ENCODE measurements at places on chromosomes 13 and 19.

DNA sequence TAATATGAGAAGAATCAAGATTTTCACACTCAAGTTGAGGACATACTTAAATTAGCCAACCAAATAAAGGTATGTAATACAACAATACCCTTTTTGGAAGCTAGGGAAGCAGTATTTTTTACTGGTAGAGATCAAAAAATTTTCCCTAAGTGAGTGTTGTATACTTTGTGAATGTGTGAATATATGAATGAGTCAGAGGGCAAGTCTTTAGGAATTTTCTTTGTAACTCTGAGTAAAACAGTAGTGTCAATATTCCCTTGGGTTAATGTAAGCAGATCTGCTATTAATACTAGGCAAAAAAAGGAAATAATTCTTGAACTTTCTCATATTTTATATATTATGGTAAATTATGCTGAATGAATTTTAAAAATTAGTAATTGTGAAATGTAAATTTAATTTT, 1161.8 kb upstream of the MIR17HG start:
- no peak for DNase-seq

- DNase-seq, result no peak
Measured at GRCh38 chr13:27276188-27276587, 5.6 kb downstream of the RASL11A start.

DNA sequence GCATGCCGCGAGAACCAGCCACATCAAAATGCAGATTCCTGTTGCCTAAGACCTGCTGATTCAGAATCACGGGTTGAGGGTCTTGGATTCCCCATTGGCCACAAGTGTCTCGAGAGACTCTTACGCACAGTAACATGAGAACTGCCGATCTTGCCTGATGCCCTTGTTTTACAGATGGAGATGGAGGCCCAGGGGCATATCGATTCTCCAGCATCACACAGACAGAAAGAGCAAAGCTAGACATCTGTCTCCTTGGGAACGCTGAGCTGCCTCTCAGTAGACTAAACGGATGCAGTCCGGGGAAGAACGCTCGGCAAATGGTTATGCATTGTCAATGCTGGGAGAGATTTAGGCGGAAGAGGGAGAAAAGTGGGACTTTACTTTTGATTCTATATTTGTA, 5.4 kb downstream of the NLRP12 start:
- DNase-seq, result no peak

GRCh38 chr19:52542984-52543664, 15.7 kb downstream of the ZNF808 start:
- DNase-seq, result no peak

GRCh38 chr19:15526408-15526807, 18.1 kb downstream of the CYP4F22 start:
- no peak for DNase-seq

DNA sequence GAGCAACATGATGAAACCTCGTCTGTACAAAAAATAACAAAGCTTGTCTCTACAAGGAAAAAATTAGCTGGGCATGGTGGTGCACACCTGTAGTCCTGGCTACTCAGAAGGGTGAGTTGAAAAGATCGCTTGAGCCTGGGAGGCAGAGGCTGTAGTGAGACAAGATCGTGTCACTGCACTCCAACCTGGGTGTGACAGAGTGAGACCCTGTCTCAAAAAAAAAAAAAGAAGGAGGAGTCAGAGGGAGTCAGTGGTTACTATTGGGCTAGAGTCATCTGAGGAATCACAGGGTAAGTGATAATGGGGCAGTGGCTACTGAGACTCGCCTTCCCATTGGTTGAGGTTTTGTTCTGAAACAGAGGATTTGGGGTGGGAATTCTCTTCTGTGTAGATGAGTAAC, 1.9 kb upstream of the GPI start:
- DNase-seq, result no peak

GRCh38 chr19:31504221-31504620, 155.0 kb upstream of the TSHZ3 start:
- no peak for DNase-seq

DNA sequence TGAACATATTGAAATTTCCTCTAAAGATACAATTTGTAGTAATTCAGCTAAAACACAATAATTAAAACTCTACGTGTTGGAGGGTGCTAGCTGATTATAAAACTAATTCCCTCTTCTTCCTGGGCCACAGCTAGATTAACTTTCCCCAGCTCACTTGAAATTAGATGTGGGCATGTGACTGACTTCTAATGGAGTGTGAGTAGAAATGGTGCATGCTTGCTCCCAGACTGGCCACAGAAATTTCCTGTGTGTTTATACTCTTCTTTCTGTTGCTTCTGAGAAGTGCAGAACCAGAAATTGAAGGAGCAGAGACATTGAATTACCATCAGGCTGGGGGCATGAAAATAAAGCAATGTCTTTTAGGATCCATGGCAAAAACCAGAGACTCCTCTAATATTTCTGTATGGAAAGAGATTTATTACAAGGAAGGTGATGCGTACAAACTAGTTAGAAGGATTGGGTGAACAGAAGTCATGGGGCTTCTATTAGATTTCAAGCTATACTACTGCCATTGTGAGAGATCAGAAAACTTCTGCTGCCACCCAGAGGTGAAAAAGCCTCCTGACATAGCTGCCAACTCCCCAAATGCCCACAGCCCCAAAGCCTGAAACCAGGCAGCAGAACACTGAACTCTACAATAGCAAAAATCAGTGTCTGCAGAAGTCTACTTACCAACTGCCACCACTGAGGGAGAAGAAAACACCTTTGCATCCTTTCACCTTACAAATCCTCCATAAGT, 379.2 kb upstream of the MIR17HG start:
- peak; percentile 2 for DNase-seq

- no peak for DNase-seq
Measured at GRCh38 chr19:23033721-23034120, 30.7 kb upstream of the ZNF728 start.

GRCh38 chr19:29090783-29091526, 122.0 kb downstream of the UQCRFS1 start:
- no peak for DNase-seq

GRCh38 chr13:43006893-43007631, 15.0 kb upstream of the EPSTI1 start:
- peak; percentile 89 for DNase-seq

DNA sequence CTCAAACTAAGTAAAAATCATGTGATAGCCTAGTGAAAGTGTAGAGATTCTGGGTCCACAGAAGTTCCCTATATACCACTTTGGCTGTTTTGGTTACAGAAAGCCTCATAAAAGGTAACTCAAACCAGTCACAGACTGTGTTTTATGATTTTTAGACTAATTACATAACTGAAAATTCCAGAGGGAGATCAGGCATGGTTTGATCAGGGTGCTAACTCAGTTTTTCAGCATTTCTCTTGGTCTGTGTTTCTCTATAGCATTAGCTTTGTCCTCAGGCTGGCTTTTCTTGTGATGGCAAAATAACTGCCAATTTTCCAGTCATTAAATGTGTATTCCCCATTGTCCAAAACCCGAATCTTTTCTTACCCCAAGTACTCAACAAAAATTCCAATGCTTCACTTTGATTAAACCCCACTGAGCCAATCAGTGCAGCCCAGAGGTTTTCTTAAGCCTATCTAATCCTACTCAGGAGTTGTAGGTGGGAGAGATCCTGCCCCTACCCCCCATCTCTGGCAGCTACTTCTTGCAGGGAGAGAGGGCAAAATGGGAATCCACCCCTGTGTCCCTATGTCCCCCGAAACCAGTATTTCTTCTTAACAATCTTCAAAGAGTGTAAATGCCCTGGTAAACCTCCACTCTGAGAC, 8.6 kb upstream of the FXYD3 start:
- DNase-seq, result no peak

GRCh38 chr19:58009666-58010301, 7.2 kb upstream of the ZNF606 start:
- peak; percentile 83 for DNase-seq

- no peak for DNase-seq
Measured at GRCh38 chr19:42488783-42489521, 39.3 kb downstream of the CEACAM1 start.

- peak; percentile 88 for DNase-seq
Measured at GRCh38 chr19:5308451-5309437, 31.9 kb downstream of the PTPRS start.

- DNase-seq, result no peak
Measured at GRCh38 chr13:109650861-109651260, 135.5 kb downstream of the IRS2 start.

DNA sequence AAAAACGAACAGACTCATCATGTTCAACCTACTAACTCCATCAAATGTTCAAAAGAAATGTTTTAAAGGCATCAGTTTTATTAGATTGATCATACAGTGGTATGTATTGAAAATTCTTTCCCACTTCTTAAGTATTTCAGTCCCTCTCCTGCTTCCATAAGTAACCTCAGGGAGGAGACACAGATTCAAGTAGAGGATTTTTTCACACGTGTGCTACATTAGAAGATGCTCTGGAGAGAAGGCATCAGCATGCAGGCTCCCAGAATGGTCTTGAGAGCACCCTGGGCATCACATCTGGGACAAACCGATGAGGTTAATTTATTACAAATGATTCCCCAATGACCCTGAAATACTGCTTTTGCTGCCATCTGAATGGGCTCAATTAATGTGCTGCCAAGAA, 3.6 kb downstream of the GPR12 start:
- DNase-seq, result no peak

DNA sequence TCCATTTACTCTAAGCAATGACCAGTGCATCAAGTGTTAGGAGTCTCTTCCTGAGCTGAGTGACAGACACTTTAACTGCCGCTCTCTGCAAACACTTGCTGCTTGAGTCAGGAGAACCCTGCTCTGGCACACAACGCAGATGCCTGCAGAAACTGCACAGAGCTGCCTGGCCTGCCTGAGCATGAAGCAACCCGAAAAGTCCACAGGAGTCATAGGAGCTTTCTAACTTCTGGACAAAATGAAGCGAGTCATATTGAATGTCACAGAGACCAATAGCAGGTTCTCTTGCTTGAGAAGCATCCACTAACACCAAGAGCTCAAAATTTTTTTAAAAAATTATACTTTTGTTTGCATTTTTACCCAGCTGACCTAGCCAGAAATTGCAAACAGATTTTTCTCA, 232.4 kb downstream of the LHFPL6 start:
- peak; percentile 13 for DNase-seq

- no peak for DNase-seq
Measured at GRCh38 chr13:37085606-37086005, 19.9 kb downstream of the CSNK1A1L start.

DNA sequence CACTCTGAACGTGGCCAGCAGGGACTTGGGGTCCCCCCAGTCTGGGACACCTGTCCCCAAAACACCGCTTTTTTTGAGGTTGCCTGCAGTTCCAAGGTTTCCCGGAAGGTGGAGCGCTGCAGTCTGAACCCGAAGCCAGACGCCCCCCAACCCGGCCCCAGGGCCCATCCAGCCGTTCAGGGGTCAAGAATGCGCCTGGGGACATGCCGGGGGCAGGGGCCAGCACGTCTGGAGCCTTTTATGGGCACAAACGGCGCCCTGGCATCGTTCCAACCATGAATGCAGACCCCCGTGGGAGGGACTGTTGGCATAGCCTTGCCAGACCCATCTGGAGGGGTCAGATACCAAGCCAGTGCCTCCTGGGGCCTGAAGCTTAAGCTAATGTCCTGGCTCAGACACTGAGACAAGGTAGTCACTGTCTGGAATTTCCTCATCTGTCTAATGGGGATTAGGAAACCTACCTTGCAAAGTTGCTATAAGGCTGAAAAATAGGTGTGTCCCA, 6.9 kb downstream of the S1PR5 start:
- no peak for DNase-seq

DNA sequence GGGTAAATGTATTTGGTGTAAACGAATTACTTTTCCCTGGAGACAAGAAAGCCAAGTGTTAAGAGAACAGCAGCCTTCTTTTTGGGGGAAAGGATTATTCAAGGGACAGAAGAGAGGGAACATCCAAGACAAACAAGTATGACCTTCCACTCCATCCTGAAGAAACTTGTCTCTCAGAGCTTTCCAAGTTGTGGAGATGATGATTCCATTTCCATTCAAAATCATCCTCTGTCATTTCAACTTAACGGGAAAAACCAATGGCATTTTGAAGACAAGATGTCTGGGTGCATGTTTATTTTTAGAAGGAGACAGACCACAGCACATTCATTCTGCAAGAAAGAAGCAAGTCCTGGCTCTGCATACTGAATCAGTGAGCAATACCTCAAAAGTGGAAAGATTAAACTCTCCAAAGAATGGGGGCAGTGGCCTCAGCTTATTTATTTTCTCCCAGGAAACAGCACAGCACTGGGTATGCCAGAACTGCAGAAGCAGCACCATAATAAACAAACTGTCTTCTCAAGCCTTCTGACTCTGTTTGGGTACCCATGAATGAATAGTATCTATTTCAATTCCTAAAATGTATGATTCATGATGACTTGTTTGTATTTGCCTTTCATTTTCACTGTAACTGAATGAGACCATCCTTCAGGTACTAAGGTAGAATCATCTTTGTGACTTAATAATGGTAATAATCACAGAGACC, 541.0 kb downstream of the RFC3 start:
- DNase-seq, result peak; percentile 89

GRCh38 chr13:22800526-22801401, 380.0 kb upstream of the SGCG start:
- no peak for DNase-seq

DNA sequence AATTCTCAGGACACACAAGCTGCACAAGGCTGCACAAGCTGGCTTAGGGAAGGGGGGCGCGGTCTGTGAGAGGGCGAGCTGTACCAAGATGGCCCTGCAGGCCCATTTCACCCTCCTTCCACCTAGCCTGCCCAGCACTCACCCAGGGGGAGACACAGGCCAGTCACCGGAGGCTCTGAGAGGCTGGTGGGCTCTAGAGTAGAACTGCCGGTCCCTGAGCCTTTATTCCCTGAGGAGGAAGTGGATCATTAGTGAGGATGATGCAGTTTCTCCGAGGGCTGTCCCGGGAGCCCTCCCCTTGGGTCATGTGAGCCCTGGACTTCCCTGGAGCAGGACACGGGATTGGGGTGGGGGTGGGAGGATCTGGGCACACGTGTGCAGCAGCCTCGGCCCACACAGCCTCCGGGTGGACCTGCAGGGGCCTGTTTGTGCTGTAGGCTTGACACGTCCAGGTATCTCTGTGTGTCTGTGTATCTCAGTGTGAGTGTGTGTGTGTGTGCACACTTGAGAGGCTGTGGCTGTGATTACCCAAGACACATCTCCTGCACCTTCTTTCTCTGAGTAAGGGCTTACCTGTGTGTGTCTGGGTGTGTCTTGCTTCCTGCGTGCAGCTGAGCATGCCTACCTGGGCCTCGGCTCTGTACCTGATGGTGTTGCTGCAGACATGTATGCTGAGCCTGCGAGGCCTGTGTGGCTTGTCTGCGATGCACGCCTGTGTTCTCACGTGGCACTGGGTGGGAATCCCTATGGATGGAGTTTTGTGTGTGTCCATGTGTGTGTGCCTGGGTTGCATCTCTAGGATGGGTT, at the start of gene ACP5:
ACP5 (minus strand) TSS at position 195 of the 807 bp plus-strand sequence. CDS start 328 bp downstream, outside the sequence.
- peak; percentile 9 for DNase-seq

DNA sequence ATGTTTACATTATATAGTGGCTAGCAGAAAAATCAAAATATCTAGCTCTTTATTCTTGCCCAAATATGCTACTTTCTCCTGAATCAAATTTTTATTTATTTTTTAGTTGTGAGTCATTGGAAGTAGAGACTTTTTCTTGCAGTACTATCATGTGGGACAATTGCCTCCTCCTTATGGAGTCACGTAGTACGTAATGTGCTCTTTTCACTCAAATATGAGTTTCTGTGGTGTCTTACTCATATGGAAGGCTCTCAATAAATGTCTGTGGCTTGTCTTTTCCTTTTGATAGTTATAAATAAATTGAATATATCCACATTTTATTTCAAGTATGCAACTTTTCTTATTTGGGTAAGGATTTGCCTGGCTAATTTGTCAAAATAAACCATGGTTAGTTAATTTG, 1411.0 kb upstream of the SLC10A2 start:
- DNase-seq, result peak; percentile 16

All from fibroblast of skin of right quadriceps (primary cell).